ENCODE measurements at places on chromosomes 3 and 15. TPM values are rescaled to one million over a fixed set of nuclear protein-coding genes. Genes with fewer than 3 reads are reported as not detected.

The GOLGA8J gene
- total RNA-seq = not detected

The CASR gene
- total RNA-seq = not detected

The MOBP gene
- total RNA-seq = not detected

The COL8A1 gene
- 324 TPM for total RNA-seq

The GOLGA8Q gene
- total RNA-seq = 0.43 TPM

The ATP10A gene
- 4.2 TPM for total RNA-seq

The SST gene
- total RNA-seq = not detected

The PYGO1 gene
- 9.0 TPM for total RNA-seq

The THRB gene
- 5.2 TPM for total RNA-seq

The UCN2 gene
- total RNA-seq = 6.0 TPM

The TMC3 gene
- not detected for total RNA-seq

The CYP1A2 gene
- total RNA-seq = not detected

The NMNAT3 gene
- total RNA-seq = 0.86 TPM

The IL17RB gene
- total RNA-seq = 0.32 TPM

Measured in fibroblast of villous mesenchyme (primary cell).